Sigmoid colon (tissue), 7 donors: ENCODE measurements at places on chromosomes 3 and 15.

- no peak for DNase-seq
- H3K27ac ChIP-seq, result no peak overlapping the region
- no peak overlapping the region for H3K4me3 ChIP-seq
- no peaks in the 10 kb centered on the region for H3K27me3 ChIP-seq
These were observed 143.9 kb upstream of the LIPC start for GRCh38 chr15:58287891-58288290.

DNA sequence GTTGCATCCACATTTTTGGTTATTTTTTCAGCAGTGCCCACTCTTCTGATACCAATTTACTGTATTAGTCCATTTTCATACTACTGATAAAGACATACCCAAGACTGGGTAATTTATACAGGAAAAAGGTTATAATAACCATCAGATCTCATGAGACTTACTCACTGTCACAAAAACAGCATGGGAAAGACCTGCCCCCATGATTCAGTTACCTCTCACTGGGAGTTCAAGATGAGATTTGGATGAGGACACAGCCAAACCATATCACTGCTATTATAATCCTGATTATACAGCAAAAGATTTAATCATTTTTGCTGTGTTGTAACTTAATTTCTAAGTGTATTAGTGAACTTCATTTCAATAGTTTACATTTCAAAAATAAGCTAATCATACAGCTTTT is 6.6 kb downstream of the ZBED2 start:
- no peak overlapping the region for H3K27ac ChIP-seq
- DNase-seq, result no peak
- no peaks in the 10 kb centered on the region for H3K36me3 ChIP-seq
- H3K4me3 ChIP-seq, result no peak overlapping the region

GRCh38 chr15:68500363-68501258 is 68.6 kb upstream of the ITGA11 start:
- H3K36me3 ChIP-seq, result no peaks in the 10 kb centered on the region
- no peak for DNase-seq
- H3K4me1 ChIP-seq, result peaks cover 6% of the 10 kb centered on the region
- no peak overlapping the region for H3K4me3 ChIP-seq
- H3K27me3 ChIP-seq, result no peaks in the 10 kb centered on the region

GRCh38 chr15:55407498-55408011 is 604 bp downstream of the CCPG1 start:
- no peaks in the 10 kb centered on the region for H3K36me3 ChIP-seq
- DNase-seq, result no peak
- peak overlapping the region; percentile 94 for H3K4me3 ChIP-seq
- H3K27me3 ChIP-seq, result no peaks in the 10 kb centered on the region
- H3K27ac ChIP-seq, result peak overlapping the region; percentile 97
- peaks cover 56% of the 10 kb centered on the region for H3K4me1 ChIP-seq
